ENCODE measurements at places on chromosomes 11 and 22. TPM values are rescaled to one million over a fixed set of nuclear protein-coding genes. Genes with fewer than 3 reads are reported as not detected.

NDUFV1 gene
- total RNA-seq = 153 TPM

GDPD4 gene
- total RNA-seq = not detected

C11orf65 gene
- total RNA-seq = 1.8 TPM

GVQW3 gene
- total RNA-seq = 1.8 TPM

DNA sequence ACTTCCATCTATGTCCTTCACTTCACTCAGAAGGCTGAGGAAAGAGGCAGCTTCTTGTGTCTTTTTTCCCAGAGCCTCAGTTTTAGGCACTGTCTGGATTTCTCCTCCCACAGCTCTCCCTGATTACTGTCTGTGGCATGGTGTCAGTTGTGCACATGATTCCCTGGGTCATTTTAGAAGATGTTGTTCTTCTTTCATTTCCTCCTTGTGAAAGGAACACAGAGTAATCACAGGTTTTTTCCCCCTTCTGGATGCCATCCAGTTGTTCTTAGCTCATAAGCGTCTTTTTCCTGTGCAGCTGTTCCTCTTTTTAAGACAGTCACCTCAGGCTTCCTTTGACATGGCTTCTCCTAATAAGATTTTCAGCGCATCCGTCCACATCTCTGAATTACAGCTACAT lies 212.2 kb downstream of the FAM181B start:
- DNase-seq = no peak
- H3K27me3 ChIP-seq = no peaks in the 10 kb centered on the region
- H3K27ac ChIP-seq = no peak overlapping the region
- no peaks in the 10 kb centered on the region for H3K36me3 ChIP-seq

GRCh38 chr11:34564807-34565241 lies 51.2 kb upstream of the ELF5 start:
- H3K27me3 ChIP-seq = no peaks in the 10 kb centered on the region
- H3K4me1 ChIP-seq = no peaks in the 10 kb centered on the region
- H3K4me3 ChIP-seq = no peak overlapping the region

DNA sequence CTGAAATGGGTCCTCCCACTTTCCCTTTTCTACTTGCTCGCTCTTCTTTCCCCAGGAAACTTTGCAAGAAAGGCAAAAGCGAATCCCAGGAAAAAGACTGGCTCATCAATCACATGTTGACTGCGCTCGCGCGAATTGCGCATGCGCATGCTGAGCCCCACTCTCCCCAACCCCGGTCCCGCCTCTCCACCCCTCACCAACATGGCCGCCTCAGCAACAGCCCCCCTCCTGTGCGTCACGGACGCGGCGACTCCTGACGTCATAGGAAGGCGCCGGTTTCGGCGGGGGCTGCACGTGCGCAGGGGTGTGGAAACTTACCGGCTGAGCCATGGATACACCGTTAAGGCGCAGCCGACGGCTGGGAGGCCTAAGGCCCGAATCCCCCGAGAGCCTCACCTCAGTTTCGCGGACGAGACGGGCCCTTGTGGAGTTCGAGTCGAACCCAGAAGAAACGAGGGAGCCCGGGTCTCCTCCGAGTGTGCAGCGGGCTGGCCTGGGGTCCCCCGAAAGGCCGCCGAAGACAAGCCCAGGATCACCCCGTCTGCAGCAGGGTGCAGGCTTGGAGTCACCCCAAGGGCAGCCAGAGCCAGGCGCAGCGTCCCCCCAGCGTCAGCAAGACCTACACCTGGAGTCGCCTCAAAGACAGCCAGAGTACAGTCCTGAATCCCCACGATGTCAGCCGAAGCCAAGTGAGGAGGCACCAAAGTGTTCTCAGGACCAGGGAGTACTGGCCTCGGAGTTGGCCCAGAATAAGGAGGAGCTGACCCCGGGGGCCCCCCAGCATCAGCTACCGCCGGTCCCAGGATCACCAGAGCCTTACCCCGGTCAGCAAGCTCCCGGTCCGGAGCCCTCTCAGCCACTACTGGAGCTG lies at the start of gene CCDC86:
CCDC86 (plus strand) TSS at position 317 of the 871 bp plus-strand sequence; CDS start at position 329, 12 bp downstream.
- peaks cover 18% of the 10 kb centered on the region for H3K4me1 ChIP-seq
- H3K27ac ChIP-seq = peak within 1 kb of the TSS; percentile 83
- no peaks in the 10 kb centered on the region for H3K27me3 ChIP-seq
- H3K36me3 ChIP-seq = no peaks in the 10 kb centered on the region
- DNase-seq = peak; percentile 97

DNA sequence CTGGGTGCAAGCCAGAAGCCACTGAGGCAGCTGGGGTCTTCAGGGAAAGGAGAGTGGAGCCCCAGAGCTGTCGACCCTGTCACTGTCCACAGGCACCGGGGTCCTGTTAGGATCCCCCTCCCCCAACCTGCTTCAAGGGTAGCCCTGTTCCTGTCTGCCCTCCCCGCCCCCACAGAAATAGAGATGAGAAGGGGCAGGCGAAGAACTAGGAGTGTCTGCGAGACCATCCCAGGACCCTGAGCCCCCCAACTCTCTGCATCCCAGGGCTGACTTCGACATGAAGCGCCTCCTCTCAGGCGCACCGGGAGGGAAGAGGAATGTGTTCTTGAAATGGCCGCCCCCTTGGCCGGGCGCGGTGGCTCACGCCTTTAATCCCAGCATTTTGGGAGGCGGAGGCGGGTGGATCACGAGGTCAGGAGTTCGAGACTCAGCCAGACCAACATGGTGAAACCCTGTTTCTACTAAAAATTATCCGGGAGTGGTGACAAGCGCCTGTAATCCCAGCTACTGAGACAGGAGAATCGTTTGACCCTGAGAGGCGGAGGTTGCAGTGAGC lies 607 bp upstream of the ZNF70 start:
- H3K27ac ChIP-seq = peak overlapping the region; percentile 71
- no peaks in the 10 kb centered on the region for H3K4me1 ChIP-seq
- no peaks in the 10 kb centered on the region for H3K36me3 ChIP-seq
- no peaks in the 10 kb centered on the region for H3K27me3 ChIP-seq
- no peak for DNase-seq
- H3K4me3 ChIP-seq = peak overlapping the region; percentile 69

DNA sequence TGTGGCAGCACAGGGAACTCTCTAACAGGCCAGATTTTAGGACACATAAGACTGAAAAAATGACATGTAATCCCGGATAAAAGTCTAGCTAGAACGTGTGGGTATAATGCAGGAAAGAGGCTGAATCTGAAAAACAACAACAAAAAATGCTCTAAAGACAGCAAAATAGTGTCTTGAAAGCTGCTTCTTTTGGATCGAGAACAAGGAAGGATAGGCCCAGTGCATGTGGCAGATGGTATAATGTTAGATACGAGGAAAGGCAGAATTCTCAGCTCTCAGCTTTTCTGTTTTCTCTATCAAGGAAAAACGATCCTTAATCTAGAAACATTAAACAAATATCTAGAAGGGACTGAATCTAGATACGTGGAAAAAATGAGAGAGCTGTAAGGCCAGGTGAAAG lies 33.8 kb upstream of the PARVA start:
- no peak overlapping the region for H3K4me3 ChIP-seq
- no peaks in the 10 kb centered on the region for H3K36me3 ChIP-seq
- no peaks in the 10 kb centered on the region for H3K27me3 ChIP-seq
- no peak overlapping the region for H3K27ac ChIP-seq
- DNase-seq = no peak

DNA sequence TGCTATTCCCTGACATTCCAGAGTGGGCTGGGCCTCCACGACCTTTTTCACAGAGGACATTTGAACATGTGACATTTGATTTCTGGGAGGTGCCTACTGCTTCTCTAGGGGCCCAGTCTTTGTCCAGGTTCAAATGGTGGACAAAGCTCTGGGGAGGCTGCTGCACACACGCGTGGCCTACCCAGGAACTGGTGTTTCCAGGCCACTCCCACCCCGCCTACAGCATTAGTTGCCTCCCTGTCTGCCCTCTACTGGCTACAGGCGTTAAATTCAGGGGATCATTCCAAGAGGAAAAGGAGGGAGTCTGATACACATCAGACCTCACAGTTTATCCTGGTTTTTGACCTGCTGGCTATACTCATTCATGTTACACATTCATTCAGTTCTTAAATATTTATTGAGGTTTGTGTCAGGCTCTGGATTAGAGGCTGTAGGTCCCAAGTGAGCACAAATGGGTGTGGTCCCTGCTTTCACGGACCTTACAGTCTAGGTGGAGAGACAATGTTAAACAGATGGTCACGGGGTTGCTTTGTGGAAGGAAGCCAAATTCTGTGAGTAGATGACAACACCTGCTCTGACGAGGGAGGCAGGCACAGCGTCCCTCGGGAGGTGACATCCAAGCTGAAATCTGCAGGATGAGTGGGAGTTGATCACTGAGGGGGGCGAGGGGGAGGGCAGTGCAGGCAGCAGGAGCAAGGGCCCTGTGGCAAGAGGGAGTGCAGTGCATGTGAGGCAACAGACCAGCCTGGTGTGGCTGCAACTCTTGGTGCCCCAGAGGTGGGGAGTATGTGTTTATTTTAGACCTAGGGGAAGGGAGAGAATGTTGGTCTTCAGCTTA lies 11.8 kb downstream of the TUB start:
- no peaks in the 10 kb centered on the region for H3K27me3 ChIP-seq
- H3K4me3 ChIP-seq = no peak overlapping the region
- DNase-seq = peak; percentile 57
- H3K27ac ChIP-seq = no peak overlapping the region
- H3K36me3 ChIP-seq = peaks cover 2% of the 10 kb centered on the region
- H3K4me1 ChIP-seq = peaks cover under 1% of the 10 kb centered on the region

DNA sequence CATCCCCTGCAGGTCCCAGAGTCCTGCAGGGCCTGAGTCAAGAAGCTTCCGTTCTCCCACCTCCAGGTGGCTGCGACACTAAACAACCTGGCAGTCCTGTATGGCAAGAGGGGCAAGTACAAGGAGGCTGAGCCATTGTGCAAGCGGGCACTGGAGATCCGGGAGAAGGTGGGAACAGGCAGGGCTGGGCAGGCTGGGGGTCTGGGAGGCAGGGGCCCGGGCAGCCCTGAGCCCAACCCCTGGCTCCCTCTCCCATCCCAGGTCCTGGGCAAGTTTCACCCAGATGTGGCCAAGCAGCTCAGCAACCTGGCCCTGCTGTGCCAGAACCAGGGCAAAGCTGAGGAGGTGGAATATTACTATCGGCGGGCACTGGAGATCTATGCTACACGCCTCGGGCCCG lies 4.7 kb upstream of the RAB1B start:
- no peak for DNase-seq
- no peak overlapping the region for H3K4me3 ChIP-seq
- H3K36me3 ChIP-seq = peaks cover 25% of the 10 kb centered on the region
- H3K27ac ChIP-seq = no peak overlapping the region
- peaks cover 2% of the 10 kb centered on the region for H3K4me1 ChIP-seq
- H3K27me3 ChIP-seq = no peaks in the 10 kb centered on the region

- no peak overlapping the region for H3K27ac ChIP-seq
- no peak for DNase-seq
- no peak overlapping the region for H3K4me3 ChIP-seq
- peaks cover 8% of the 10 kb centered on the region for H3K4me1 ChIP-seq
- H3K27me3 ChIP-seq = no peaks in the 10 kb centered on the region
- peaks cover 5% of the 10 kb centered on the region for H3K36me3 ChIP-seq
These were observed 1.3 kb upstream of the PHETA2 start for GRCh38 chr22:42072606-42073330.

- H3K27me3 ChIP-seq = no peaks in the 10 kb centered on the region
- no peak for DNase-seq
- H3K27ac ChIP-seq = no peak overlapping the region
- H3K4me3 ChIP-seq = no peak overlapping the region
- H3K36me3 ChIP-seq = peaks cover 3% of the 10 kb centered on the region
These were observed 3.3 kb downstream of the CAPN5 start for GRCh38 chr11:77069969-77070582.

DNA sequence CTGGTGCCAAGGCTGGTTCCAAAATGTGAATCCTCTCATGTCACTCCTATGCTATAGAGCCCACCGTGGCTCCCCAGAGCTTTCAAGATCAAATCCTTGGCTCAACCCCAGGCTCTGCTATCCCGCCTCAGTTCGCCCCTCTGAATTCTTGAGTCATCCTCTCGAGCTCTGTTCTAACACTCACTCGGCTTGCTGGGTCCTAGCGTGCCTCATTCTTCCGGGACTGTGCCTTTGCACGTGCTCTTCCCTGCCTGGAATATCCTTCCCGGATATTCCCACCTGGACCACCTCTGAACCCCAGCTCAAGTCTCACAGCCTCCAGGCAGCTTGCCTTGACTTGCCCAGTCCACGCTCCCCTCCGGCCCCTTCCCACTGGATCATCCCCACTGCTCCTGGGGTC lies 13.0 kb downstream of the KCTD17 start:
- DNase-seq = no peak
- H3K4me1 ChIP-seq = no peaks in the 10 kb centered on the region
- no peaks in the 10 kb centered on the region for H3K36me3 ChIP-seq
- peaks cover 4% of the 10 kb centered on the region for H3K27me3 ChIP-seq

- no peak for DNase-seq
- H3K4me3 ChIP-seq = no peak overlapping the region
- no peaks in the 10 kb centered on the region for H3K4me1 ChIP-seq
- H3K27me3 ChIP-seq = no peaks in the 10 kb centered on the region
- H3K27ac ChIP-seq = no peak overlapping the region
These were observed 7.0 kb upstream of the DDX17 start for GRCh38 chr22:38513063-38513462.
